Stimulated activated CD8-positive, alpha-beta memory T cell treated with anti-CD3 and anti-CD28 coated beads, Interleukin-15, amount 100 ng/mL, for 24 hours (primary cell): ENCODE measurements at places on chromosomes 2 and 18.

DNA sequence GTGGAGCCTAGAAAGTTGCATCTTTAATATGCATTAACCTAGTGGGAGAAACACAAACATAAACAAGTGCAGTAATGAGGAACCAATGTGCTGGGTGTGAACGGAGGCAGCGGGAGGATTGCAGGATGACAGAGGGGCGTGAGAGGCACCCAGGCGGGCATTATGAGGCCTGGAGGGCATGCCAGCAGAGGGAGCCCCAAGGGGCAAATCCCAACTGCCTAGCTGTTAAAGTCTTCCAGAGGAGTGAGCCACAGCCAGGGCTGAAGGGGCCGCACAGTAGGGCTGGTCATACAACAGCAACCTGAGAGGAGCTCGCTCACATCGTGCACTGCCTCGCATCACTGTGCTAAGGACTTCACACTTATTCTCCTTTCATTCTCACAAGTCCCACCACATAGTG lies 13.3 kb upstream of the PRELID3A start:
- no peak for DNase-seq

GRCh38 chr18:13555865-13556264 lies 170.5 kb downstream of the FAM210A start:
- DNase-seq, result no peak

GRCh38 chr2:239267288-239267951 lies 133.4 kb downstream of the HDAC4 start:
- peak; percentile 70 for DNase-seq

- DNase-seq, result no peak
These were observed 28.3 kb downstream of the CREB1 start for GRCh38 chr2:207558079-207558491.

GRCh38 chr2:96963316-96963715 lies 23.1 kb downstream of the FAM178B start:
- DNase-seq, result no peak

DNA sequence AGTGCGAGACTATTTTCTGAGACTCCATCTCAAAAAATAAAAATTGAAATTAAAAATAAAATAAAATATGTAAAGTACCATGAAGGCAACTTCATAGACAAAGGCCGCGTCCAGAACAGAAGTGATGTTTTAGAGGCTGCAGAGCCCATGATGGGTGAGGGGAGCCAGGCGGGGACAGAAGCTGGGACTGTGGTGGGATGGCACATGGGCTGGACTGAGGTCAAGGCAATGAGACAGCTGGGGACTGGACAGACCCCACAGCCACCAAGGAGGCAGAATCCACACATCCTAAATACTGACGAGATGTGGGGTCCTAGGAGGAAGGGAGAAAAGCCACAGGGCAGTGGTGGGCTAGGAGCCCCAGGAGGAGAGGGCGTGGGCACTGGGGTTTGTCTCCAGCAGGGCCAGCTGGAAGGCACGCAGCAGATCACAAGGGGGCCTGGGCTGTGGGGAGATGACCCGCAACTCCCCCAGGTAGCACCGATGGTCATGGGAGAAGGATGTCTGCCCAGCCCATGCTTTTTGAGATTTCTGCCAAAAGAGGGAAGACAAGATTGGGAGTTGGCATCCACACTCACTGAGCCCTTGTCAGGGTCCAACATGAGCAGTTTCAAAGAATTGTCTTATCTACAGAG lies 74.3 kb downstream of the KCNF1 start:
- DNase-seq, result no peak

DNA sequence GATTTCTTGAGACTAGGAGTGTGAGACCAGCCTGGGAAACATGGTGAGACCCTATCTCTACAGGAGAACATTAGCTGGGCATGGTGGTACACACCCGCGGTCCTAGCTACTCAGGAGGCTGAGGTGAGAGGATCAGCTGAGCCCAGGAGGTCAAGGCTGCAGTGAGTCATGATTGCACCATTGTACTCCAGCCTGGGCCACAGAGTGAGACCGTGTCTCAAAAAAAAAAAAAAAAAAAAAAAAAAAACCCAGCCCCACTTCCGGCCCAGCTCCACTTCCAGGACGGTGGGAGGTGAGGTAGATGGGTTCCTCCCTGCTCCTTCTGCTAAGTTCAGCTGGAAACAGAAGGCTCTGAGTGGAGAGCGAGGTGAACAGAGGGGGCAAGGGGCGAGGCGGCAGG lies 41.4 kb upstream of the NFATC1 start:
- no peak for DNase-seq

- DNase-seq, result no peak
These were observed 286.0 kb upstream of the CCDC68 start for GRCh38 chr18:55245211-55245614.

GRCh38 chr2:229660391-229660790 lies 54.0 kb downstream of the DNER start:
- DNase-seq, result no peak

DNA sequence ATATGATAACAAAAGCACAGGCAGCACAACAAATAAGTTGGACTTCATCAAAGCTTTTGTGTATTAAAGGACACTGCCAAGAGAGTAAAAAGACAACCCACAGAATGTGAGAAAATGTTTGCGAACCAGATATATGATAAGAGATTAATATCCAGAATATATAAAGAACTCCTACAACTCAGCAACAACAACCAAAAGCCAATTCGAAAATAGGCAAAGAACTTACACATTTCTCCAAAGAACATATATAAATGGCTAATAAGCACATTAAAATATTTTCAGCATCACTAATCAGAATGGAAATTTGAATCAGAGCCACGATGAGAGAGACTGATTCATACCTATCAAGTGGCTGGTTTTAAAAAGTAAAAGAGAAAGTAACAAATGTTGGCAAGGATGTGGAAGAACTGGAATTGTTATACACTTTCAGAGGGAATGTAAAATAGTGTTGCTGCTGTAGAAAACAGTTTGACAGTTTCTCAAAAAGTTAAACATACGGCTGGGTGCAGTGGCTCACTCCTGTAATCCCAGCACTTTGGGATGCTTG lies 25.2 kb downstream of the EPB41L5 start:
- no peak for DNase-seq

GRCh38 chr2:159145745-159146354 lies 140.7 kb downstream of the WDSUB1 start:
- DNase-seq, result no peak

GRCh38 chr2:124035001-124035400 lies 9.9 kb downstream of the CNTNAP5 start:
- no peak for DNase-seq

DNA sequence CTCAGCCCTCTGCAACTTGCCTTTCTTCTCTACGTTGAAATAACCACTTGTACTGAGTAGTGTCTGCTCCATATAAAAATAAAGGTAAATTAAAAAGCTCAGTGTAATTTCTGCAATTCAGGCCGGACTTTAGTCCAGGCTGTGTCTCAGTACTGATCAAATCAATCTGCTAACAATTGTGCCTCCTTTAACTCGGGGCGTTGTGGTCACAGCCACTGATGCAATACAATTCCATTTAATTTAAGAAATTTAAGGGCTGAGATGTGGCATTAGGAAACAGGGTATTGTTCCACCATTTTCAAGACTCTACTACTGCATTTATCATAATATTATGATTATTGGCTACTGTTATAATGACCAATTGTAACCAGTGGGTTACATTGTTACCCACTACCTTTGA lies 60.0 kb upstream of the NPAS2 start:
- no peak for DNase-seq

DNA sequence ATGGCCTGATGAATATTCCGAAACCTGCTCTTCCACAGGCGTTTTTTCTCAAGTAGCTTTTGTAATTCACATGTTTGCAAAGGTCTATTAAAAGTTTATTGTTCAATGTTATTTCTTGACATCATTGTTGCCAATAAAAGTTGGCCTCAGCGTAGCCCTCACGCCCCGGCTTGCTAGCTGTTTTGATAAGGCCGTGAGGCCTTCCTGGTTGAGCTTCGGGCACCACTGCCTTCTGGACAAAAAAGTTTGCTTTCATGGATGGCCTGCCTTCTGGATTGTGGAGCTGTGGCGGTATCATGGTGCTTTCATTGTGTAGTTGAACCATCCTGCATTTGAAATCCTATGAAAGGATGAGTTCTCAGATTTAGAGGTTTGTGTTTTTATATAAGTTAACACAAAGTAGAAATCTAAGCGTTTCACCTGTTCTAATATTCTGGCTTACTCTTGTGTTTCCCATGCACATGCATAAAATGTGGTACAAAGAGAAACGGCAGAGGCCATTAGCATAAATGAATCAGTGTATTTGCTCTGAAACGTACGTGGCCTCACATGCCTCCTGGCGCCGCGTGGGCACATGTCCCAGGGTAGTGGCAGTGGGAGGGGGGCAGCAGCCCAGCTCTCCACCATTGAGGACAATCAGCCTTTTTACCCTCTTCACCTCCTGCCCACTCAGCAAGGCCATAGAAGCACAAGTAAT lies 134.5 kb downstream of the NCK2 start:
- DNase-seq, result no peak

GRCh38 chr2:71897836-71898235 lies 249.8 kb downstream of the CYP26B1 start:
- no peak for DNase-seq

DNA sequence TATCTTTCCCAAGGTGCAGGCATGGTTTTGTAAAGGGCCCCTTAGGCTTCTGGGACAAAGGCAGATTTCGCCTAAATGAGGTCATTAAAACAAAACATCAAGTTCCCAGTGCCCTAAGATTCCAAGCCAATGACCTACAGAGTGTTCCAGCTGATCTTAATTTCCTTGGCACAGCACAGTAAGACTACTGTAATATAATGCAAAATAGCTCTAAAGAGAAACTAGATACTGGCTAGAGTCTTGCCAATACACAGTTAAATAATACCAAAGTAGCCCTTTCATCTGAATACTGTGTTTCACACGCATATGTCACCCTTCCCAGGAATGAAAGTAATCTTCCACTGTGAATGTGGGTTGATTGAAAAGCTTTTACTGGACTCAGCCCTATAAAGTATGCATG lies 14.7 kb downstream of the GRB14 start:
- no peak for DNase-seq

- no peak for DNase-seq
These were observed 30.1 kb upstream of the ITGA6 start for GRCh38 chr2:172397148-172397834.

DNA sequence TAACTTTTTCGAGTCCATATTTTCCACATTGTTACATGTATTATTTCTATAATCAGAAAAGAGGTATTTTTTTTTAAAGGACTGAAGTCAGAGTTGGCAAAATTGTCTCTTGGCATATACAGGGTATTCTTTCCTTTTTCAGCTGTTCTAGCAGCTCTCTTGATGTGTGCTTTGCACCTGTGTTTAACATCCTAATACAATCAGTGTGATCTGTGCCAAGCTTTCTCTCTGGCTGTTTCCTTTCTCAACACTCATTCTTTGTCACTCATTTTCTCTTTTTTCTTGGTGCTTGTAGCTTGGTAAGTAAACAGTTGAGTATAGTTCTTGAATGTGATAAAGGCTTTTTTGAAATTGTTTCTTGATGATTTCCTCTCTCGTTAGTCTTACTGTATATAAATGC lies 9.2 kb downstream of the RNMT start:
- DNase-seq, result no peak

DNA sequence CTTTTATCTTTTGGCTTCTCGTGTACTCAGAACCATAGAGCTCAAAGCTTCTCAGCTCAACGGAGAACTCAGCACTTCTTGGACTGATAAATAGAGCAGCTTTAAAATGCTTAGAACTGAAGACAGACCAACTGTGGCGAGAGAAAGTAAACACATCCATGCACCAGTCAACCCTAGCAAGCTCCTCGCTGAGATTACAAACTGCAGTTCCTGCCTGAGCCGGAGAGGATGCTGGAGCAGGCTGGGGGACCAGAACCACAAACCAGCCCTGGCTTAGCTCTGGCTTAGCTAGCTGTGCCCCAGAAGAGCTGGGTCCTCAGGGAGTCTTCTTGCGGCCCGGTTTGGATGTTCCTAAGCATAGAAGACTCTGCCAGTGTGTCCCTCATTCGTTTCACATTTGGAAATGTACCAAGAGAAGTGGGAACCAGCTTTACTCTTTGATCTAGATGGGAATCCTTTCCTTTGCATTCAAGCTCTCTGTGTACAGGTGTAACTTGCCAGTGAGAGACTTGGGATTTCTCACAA lies 5.6 kb downstream of the PAX8 start:
- no peak for DNase-seq

DNA sequence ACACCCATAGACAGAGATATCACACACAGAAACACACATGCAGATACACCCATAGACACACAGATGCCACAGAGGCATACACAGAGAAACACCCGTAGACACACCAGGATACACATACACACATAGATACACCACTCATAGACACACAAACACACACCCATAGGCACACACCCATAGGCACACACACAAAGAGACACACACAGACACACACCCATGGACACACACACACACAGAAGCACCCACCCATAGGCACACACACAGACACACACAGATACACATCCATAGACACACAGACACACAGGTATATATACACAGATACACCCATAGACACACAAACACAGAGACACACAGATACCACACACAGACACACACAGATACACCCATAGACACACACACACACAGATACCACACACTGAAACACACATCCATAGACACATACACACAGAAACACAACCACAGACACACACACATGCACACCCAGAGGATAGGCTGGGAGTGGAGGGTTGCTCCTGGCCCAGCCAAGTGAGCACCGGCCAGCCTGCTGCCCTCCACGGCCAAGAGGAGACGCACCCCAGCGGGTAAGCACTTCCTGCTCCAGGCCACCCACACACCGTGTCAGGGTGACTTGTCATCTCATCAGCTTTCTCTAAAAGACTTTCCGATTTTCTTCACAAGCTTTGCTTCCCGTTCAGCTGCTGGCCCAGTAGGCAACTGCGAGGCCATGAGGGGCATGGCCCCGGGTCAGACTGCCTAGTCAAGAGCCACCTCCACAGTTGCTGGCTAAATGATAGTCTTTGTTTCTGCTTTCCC lies 14.1 kb upstream of the CNNM3 start:
- DNase-seq, result no peak

DNA sequence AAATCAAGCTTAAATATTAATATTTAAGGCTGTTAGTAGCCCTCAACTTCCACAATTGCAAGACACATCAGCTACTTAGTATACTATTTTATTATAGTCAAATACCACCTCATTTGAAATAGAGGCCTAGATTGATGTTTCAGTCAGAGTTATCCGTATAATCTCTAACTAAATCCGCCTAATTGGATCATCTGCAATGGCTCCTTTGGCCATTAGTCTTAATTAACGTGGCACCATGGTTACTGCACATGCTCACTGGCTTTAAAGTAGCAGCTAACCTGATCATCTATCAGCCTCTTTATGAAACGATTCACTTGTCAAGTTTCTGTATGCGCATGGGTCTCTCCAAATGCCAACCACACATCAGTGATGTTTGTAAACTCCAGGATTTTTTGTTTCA lies 112.3 kb downstream of the COLEC12 start:
- DNase-seq, result no peak

DNA sequence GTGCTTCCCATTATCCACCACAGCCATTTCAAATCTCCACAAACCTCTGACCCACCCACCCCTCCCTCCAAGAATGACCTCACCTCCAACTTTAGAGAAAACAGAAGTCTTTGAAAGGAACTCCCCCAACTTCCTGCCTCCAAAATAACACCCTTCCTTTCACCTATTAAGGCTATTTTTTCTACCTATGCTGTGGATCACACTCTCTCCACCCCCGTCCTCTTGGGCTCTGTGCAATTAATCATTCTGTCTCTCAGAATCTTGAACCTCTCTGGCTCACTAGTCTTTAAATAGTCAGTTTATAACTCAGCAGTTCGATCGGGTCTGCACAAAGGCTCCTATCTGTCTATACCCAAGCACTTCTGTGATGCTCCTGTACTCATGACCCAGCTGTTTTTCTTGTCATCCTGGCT lies 37.3 kb upstream of the XPO1 start:
- no peak for DNase-seq

- no peak for DNase-seq
These were observed 9.1 kb upstream of the DAW1 start for GRCh38 chr2:227862227-227862740.

GRCh38 chr2:178221556-178221955 lies 27.2 kb downstream of the OSBPL6 start:
- no peak for DNase-seq
